Renal cortex interstitium (tissue), 15 donors: ENCODE measurements at places on chromosomes 6 and 20. TPM values are rescaled to one million over a fixed set of nuclear protein-coding genes. Genes with fewer than 3 reads are reported as not detected.

KCNG1 gene
- 4.5 TPM for polyA plus RNA-seq

TTBK1 gene
- 0.51 TPM for polyA plus RNA-seq

UBD gene
- polyA plus RNA-seq = 0.52 TPM

DNA sequence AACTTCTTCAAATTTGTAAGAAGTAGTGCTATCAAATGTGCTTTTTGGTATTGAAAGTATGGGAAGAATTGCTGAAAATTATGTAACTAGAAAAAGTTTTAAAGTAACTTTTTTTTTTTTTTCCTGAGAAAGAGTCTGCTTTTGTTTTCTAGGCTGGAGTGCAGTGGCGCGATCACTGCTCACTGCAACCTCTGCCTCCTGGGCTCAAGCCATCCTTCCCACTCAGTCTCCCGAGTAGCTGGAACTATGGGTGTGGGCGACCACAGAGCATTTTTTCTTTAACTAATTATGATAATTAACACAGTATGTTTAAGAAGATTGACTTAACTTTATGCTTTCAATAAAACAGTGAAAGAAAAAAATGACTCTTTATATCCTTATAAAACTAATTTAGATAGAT, 38.4 kb downstream of the BMP5 start:
- DNase-seq = no peak

DNA sequence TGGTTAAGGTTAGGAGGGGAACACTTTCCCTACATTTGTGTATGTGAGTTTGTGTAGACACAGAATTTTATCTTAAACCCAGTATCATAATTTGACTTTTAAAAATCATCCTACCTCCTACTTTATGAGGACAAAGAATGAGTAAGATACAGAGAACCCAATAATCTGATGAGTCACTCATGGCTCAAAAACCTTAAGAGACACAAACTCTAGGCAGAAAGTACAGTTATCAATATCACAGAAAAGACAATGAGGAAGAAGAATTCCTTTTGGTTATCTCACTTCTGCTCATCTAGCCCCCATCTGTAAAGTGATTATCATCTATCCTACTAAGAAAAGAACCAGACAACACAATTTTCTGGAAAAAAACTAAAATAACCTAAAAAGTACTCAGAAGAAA, 87.7 kb downstream of the EPB41L2 start:
- no peak for DNase-seq
